ENCODE measurements at places on chromosomes 12 and 14.

DNA sequence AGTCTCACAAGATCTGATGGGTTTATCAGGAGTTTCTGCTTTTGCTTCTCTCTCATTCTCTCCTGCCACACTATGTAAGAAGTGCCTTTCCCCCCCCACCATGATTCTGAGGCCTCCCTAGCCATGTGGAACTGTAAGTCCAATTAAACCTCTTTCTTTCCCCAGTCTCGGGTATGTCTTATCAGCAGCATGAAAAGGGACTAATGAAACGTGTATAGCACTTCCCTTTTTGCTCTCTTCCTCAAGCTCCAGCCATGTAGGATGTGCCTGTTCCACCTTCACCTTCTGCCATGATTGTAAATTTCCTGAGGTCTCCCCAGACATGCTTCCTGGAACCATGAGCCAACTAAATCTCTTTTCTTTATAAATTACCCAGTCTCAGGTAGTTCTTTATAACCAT, 7.0 kb upstream of the CRACR2A start:
- no peak for DNase-seq

DNA sequence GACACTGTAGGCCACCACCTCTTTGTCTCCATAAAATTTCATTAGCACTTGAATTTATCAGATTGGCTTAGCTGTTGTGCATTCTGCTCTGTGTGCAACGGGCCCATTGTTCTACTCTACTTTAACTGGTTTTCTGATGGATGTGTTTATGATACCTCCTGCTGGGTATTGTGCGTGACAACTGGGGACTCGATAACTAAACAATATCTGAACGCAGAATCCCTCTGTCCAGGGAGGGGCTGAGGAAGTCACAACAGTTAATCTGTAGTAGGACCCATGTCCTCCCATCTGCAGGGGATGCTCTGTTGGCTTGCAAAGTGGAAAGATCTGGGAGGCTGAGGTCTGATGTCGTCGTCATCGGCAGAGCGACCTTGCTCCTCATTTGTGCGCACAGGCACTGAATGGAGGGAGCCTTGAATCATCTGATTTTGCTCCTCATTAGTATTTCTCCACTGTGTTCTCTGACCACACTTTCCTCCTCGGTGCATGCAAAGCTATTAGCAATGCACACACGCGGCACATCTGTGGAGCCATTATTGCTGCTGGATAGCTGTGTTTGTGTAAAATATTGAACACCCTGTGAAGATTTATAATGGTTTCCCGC, 422.5 kb downstream of the NRXN3 start:
- DNase-seq, result no peak

DNA sequence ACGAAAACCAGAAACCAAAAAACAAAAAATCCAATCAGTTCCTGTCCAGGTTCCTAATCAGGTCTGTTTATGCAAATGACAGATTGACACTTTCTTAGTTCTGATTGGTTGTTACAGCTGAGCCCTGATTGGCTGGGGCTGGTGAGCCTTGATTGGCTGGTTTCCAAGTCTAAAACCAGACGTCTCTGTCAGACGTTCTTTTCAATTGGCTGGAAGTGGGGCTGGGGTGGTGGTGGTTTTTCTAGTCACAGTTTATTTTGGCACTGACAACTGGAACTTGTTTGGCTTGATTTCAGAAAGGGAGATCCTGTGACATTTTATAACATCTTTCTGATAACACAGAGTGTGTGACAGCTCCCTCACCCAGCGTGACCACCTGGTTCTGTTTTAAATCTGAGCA, 36.1 kb upstream of the PRICKLE1 start:
- no peak for DNase-seq

GRCh38 chr12:76037130-76038103, 5.8 kb upstream of the PHLDA1 start:
- DNase-seq, result no peak

DNA sequence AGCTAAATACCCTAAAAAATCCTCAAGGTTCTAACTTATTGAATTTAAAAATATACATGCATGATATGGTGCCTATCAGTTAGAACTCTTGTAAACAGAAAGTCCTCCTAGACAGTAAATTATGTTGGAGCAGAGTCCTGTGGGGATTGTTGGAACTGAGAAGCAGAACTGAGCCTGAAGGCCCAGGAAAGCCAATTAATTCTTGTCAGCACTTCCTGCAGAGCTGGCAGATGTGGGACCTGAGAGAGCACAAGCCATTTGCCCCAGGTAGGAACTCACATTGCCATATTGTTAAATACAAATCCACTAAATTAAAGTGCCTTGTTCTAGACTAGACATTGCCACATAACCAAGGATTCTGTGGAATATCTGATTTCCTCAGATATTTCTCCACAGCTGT, 117.1 kb downstream of the RTN1 start:
- no peak for DNase-seq

DNA sequence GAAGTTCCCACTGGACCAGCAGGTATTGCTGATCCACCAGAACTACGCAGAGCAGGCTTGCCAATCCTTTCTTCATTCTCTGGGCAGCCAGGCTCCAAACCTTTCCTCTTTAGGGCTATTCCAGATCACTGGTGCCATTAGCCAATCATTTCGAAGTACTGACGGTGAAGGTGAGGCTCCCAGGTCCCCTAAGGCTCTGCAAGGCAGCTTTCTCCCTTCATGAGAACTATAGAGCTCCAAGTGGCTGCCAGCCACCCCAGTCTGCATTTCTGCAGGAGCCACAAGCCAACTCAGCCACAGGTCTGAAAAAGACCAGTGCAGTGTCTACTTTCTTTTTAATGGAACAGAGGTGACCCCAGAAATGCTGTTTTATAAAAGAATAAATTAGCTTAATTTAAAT, 48.7 kb downstream of the RAB35 start:
- no peak for DNase-seq
